ENCODE measurements at places on chromosomes 3 and 15.

- no peak for DNase-seq
Observed at GRCh38 chr3:87053553-87053952, 62.6 kb upstream of the VGLL3 start.

DNA sequence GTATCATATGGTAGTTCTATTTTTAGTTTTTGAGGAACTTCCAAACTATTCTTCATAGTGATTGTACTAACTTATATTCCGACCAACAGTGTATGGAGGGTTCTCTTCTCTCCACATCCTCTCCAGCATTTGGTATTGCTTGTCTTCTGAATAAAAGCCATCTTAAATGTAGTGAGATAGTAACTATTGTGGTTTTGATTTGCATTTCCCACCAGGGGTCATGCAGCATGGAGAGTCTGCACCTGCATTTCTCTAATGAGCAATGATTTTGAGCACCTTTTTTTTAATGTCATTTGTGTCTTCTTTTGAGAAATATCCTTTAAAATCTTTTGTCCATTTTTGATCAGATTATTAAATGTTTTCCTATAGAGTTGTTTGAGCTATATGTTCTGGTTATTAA lies 718.5 kb downstream of the ZBBX start:
- DNase-seq = no peak

- DNase-seq = no peak
Observed at GRCh38 chr3:89252860-89253259, 145.4 kb downstream of the EPHA3 start.

DNA sequence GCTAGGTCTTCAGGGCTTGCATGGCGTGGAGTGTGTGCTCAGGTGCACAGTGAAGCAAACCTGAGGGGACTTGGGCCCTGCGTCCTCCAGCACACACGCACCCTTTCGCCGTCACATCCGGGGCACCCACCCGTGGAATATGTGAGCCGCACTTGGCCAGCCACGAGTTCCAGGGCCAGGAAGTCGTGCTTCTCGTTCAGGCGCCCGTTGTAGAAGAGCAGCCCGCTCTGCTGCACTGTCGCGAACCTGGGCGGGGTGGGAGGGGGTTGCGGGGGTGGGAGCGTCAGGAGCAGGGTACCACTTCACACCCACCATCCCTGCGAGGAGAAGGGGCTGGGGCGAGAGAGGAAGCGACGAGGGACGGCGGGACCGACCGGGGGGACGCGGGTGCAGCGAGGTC lies 7.1 kb downstream of the CELSR3 start:
- DNase-seq = no peak

DNA sequence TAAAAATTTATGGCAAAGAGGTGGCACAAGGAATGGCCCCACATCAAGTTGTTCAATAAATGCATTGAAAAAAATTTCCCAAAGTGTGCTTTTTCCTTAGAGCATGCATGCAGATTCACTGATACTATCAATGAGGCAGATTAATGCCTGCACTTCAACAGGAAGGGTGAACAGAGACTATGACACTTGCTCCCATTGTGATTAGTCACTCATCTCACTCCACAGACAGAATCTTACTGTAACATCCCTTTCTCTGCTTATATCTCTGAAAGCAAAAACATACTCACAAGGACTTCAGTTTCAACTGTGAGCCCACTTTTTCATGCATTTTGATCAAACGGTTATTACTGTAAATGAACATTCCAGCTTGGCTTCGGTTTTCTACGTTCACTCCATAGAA lies 60.9 kb downstream of the MORC1 start:
- no peak for DNase-seq

DNA sequence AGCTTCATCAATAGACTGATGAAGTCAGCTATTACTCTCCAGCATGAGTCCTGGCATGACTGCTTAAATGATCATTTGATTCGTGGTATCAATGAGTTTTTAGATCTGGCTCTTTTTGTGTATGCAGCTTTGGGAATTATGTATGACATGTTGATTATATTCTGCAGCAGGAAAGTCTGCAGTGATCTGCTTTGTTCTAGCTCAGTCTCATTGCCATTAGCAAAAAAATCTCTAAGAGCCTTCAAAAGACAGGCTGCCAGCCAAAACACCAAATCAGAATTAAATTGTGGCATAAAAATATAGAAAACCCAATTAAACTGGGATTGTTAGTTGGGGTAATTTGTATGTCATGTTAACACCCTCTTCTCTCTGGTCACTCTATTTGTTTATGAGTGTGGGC lies 1021.0 kb upstream of the SEMA6D start:
- DNase-seq = no peak

- no peak for DNase-seq
Observed at GRCh38 chr3:164387236-164387635, 691.1 kb downstream of the SI start.

DNA sequence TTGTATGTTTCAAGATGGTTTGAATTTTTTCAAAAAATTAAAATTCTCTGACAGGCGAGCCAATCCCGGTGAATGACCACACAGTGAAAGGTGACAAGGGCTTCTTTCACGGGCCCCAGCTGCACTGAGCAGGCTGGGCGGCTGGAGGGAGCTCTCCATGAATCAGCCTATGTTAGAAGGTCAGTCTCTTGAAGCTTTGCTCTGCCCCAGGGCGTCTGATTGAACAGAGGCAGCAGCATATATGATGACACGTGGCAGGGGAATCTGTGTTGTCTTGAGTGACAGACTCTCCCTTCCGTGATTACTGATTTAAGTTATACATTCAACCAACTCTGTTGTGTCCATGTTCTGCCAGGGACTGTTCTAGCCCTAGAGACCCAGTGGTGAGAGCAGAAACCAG lies 51.5 kb downstream of the ISG20 start:
- DNase-seq = no peak

- DNase-seq = no peak
Observed at GRCh38 chr3:171289291-171289690, 170.9 kb downstream of the TNIK start.

DNA sequence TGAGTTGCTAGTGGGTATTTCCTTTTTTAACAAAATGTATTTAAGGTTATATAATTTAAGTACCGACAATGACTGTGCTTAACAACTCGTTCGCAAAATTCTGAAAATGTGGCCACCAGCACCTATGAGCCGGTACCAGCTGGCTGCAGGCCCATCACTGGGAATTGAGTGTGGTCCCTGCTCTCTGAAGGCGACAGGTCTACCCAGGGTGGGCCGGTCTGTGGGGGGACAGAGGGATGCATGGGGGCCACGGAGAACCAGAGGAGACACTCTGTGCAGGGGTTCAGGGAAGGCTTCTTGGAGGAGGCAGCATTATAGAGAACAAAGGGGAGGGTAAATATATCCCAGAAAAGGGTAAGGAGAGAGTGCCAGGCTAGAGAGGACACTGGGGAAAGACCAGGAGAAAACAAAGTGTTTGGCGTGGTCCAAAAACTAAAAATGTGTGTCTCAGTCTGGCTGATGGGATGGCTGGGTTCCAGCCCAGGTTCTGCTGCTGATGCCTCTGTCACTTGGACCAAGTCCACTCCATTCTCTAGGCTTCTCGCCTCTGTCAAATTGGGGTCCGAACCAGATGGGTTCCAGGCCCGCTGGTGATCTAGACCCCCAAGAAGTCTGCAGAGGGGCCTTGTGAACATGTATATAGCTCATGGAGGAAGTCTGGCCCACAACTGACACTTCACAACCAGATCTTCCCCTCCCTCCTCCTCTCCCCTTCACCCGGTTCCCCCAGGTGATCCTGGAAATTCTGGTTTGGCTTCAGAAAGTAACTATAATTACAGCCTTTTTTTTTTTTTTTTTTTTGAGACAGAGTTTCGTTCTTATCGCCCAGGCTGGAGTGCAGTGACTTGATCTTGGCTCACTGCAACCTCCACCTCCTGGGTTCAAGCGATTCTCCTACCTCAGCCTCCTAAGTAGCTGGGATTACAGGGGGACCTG lies 10.7 kb upstream of the CYP11A1 start:
- DNase-seq = no peak

GRCh38 chr3:40381904-40382616 lies 4.9 kb upstream of the ENTPD3 start:
- DNase-seq = no peak

DNA sequence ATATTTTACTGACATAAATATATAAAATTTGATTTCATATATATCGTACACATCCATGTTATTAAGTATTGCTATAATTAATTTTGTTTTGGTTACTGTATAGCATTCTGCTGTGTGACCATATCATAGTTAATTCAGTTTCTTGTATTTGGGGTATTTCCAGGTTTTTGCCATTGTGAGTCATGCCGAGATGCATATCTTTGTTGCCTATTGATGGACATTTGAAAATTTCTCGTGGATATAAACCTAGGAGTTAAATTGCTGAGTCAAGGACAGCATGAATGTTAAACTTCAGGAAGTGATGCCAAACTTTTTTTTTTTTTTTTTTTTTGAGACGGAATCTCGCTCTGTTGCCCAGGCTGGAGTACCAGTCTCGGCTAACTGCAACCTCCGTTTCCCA lies 33.7 kb upstream of the GPR171 start:
- no peak for DNase-seq

DNA sequence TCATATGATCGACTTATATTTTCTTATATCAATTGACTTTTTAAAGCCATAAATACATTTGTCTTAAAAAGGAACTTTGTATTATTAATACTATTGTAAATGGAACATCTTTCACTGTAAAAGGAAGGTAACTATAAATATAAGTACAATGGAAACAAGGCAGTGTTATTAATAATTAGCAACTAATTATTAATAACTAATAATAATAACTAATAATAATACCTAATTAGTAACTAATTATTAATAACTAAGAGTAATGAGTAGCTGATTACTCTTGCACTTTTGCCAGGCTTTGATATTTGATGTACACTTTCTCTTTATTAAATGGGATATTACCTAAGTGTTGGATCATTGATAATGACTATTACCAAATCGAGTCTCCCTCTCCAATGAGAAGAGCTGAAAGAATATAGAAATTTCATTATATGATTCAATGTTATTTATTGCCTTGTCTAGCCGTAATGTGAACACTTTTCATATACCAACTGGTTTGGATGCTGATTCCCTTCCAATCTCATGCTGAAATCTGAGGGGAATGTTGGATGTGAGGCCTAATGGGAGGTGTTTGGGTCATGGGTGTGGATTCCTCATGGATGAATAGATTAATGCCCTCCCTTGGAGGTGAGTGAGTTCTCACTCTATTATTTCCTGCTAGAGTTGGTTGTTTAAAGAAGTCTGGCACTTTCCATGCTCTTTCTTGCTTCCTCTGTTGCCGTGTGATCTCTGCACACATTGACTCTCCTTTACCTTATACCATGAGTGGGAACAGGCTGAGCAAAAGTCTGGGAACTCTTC lies 202.1 kb upstream of the ZBTB20 start:
- DNase-seq = no peak

- no peak for DNase-seq
Observed at GRCh38 chr15:45157974-45158373, 28.2 kb downstream of the DUOX1 start.

DNA sequence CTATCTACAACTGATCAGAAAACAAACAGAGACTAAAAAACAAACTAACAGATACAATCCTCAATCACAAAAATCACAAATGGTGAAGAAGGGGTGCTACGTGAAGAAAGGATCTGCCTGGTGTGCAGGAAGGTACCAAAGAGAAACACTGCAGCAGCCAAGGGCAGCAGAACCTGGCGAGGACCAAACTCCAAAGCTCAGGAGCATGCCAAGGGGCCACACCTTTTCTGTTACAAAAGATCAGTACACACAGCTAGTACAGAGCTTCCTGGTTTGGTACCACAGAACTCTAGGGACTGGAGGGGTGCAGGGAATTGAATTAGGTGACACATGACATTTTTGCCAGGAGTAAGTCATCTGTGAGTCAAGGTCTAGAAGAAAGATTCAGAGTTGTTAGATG lies 107.4 kb upstream of the GRM7 start:
- no peak for DNase-seq

- no peak for DNase-seq
Observed at GRCh38 chr3:101825904-101826445, 23.3 kb upstream of the NFKBIZ start.

GRCh38 chr15:96019114-96019513 lies 311.4 kb upstream of the NR2F2 start:
- DNase-seq = no peak

DNA sequence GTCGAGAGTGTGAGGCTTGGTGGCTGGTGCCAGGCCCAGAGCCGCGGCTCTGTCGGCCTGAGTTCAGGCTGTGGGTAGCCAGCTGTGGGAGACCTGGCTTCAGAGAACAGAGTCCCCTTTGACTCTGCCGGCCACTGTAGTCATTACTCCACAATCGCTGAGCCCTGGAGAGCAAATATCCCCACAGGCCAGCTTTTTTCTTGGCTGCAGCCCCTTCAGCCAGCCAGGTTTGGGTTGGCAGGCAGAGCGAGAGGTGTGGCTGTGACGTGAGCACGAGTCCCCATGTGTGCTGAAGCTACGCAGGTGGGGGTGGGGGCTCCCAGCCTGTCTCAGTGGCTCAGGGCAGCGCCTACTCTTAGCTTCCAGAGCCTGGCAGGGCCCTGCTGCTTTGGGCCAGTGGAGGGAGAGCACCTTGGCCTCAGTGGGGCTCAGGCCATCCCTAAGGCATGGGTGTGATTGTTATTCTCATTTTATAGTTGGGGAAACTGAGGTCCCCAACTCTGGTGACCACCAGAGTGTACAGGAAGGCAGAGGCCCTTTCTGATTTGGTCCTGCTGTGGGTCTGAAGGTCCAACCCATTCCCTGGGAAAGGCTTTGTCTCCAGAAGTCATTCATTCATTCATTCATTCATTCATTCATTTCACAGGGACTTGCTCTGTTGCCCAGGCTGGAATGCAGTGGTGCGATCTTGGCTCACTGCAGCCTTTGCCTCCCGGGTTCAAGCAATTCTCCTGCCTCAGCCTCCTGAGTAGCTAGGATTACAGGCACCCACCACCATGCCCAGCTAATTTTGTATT lies 45.7 kb upstream of the LCTL start:
- DNase-seq = no peak

- no peak for DNase-seq
Observed at GRCh38 chr3:163878396-163878795, 1199.9 kb downstream of the SI start.

DNA sequence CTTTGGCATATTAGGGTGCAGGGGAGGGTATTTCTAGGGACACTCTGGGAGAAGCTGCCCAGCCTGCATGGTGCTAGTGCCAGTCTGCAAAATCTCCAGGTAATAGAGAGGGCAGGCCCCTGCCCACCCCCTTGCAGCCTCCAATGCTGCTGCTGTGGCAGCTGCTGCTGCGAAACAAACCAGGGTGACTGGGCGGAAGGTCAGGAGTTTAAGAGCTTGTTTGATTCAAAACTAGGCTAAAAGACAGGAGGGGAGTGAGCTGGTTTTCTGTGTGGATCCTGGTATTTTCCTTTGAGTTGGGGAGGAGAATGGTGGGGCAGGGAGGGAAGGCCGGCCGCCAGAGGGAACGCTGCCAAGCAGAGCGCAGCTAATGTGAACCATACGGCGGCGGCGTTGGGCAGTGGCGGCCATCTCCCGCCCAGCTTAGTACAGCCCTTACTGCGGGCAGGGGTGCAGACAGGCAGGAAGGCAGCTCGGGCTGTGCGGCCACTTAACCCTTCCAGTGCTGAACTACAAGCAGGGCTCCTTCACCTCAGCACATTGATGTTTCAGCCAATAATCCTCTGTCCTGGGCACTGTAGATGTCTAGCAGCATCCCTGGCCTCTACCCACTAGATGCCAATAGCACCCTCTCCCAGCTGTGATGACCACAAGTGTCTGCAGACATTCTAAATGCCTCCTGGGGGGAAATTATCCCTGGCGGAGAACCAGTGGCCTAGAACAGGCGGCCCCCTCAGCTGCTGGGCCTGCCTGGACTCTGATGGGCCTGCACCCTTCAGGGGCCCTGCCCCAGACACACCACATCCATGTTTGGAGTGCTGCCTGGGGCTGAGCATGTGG lies 125.7 kb downstream of the EEFSEC start:
- DNase-seq = peak; percentile 85

GRCh38 chr3:30858894-30859389 lies 35.5 kb downstream of the GADL1 start:
- no peak for DNase-seq

All from uterus (tissue), 4 donors.